Thyroid gland (tissue), 4 donors: ENCODE measurements at places on chromosomes 7 and 10. TPM values are rescaled to one million over a fixed set of nuclear protein-coding genes. Genes with fewer than 3 reads are reported as not detected.

GRCh38 chr7:115676080-115676479 is 354.5 kb downstream of the TFEC start:
- H3K27me3 ChIP-seq: no peaks in the 10 kb centered on the region
- H3K4me1 ChIP-seq: no peaks in the 10 kb centered on the region
- H3K4me3 ChIP-seq: no peak overlapping the region
- no peak overlapping the region for H3K27ac ChIP-seq
- no peaks in the 10 kb centered on the region for H3K36me3 ChIP-seq

DNA sequence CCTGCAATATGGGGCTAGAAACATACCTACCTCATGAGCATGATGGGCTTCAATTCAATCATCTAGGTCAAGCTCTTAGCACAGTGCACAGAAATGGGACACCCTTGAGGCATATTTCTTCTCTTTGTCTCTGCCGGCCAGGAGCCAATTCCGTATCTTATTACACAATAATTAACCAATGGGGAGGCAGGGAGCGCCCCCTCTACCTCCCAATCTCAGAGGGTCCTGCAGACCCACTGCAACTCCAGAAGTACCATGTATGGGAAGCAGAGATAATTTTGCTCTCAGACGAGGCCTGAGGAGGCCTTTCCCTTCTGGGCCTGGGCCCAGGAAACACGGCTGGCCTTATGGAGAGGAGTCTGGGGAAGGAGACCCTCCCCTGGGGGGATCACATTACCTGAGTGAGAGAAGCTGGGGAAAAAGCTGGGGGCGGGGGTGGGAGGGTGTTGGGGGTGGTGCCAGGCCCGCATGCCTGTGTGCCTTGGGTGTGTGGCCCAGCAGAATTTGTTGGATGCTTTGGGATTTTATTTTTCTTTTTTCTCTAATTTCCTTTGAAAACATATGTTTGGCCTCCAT is 155.5 kb downstream of the UBE2H start:
- no peak overlapping the region for H3K4me3 ChIP-seq
- DNase-seq: no peak
- H3K27me3 ChIP-seq: no peaks in the 10 kb centered on the region
- H3K27ac ChIP-seq: no peak overlapping the region
- H3K4me1 ChIP-seq: no peaks in the 10 kb centered on the region

GRCh38 chr7:132450696-132451095 is 125.6 kb downstream of the PLXNA4 start:
- H3K27me3 ChIP-seq: no peaks in the 10 kb centered on the region
- H3K36me3 ChIP-seq: no peaks in the 10 kb centered on the region
- no peak overlapping the region for H3K27ac ChIP-seq
- H3K4me3 ChIP-seq: no peak overlapping the region
- no peak for DNase-seq
- no peaks in the 10 kb centered on the region for H3K4me1 ChIP-seq

Gene HOXA4
- total RNA-seq: 1.2 TPM

- no peaks in the 10 kb centered on the region for H3K36me3 ChIP-seq
- H3K27me3 ChIP-seq: no peaks in the 10 kb centered on the region
- no peak overlapping the region for H3K27ac ChIP-seq
- H3K4me1 ChIP-seq: no peaks in the 10 kb centered on the region
- DNase-seq: peak; percentile 71
These were observed 54.4 kb downstream of the MCMBP start for GRCh38 chr10:119817991-119818888.
